ENCODE measurements at places on chromosomes 13 and 19.
A peak's percentile ranks its signal among the peaks of the same experiment; 100 is the strongest.

- DNase-seq: no peak
Observed at GRCh38 chr13:42623916-42624315, 50.0 kb downstream of the TNFSF11 start.

- no peak for DNase-seq
Observed at GRCh38 chr13:79626924-79627323, 146.0 kb downstream of the NDFIP2 start.

DNA sequence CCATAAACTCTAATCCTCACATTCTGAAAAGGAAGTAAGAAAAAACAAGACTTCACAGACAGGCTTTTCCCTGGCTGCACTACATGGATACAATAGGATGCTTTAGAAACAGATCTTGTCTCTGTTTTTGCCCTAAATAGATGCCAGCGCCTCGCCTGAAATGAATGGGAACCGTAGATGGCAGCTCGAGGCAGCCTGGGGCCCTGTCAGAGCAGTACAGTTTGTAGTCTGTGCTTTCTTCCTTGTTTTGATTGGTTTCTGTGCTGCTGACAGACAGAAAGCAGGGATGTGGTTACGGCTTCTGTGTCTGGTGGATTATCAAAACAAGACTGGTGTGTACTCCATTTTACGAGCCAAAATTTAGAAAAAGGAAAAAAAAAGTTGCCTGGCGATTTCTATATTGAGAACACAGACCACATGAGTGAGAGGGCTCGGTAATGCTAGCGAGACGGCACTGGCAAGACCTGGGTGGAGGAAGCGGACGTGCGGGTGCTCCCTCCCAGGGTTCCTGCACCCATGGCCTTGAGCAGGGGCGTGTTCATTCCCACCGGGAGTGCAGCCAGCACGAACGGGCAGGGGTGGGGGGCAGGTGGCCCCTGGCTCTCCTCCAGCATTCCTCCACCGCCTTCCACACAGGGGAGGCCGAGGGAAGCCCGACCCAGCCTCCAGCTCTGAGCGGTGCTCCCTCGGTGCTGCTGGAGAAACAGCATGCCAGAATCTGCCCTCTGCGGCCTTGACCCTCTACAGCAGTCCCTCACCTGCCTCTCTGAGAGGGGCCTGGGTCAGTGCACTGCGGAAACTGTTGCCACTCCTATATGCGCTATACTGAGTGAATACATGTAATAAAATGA lies 37.6 kb upstream of the C1QTNF9 start:
- DNase-seq: peak; percentile 81

- DNase-seq: no peak
Observed at GRCh38 chr19:56917998-56918397, 77.5 kb upstream of the PEG3 start.

GRCh38 chr13:68846663-68847062 lies 1261.0 kb upstream of the ATXN8OS start:
- DNase-seq: no peak

GRCh38 chr13:36148446-36148845 lies 17.3 kb upstream of the DCLK1 start:
- DNase-seq: no peak

- no peak for DNase-seq
Observed at GRCh38 chr19:46608581-46609345, 7.6 kb downstream of the CALM3 start.

- no peak for DNase-seq
Observed at GRCh38 chr19:40507892-40508291, 41.1 kb downstream of the SPTBN4 start.

DNA sequence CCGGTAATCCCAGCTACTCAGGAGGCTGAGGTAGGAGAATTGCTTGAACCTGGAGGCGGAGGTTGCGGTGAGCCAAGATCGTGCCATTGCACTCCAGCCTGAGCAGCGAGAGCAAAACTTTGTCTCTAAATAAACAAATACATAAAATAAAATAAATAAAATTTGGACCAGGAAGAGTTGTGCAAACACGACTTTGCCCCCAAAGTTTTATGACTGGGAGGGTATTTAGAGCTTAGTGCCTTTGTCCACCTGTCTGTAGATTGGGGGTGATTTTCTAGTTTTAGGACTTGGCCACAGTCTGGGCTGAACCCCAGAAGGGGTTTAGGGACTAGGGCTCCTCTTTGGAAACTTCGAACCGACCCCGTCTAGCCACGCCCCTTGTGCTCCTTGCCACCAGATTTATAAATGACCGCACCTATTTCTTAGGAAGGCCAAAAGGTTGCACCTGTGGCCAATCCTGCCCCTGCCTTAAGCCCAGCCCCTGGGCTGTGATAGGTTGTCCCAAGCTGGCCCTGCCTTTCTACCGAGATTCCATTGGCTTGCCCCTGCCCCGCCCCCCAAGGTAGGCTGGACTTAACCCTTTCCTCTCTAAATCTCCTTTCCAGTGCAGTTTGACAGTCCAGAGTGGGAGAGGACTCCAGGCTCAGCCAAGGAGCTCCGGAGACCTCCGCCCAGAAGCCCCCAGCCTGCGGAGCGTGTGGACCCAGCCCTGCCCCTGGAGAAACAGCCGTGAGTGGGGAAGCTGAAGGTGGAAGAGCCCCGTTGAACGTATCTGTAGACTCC lies 5.3 kb downstream of the SHD start:
- DNase-seq: no peak

GRCh38 chr19:13012690-13013608 lies 17.7 kb downstream of the NFIX start:
- DNase-seq: peak; percentile 33

DNA sequence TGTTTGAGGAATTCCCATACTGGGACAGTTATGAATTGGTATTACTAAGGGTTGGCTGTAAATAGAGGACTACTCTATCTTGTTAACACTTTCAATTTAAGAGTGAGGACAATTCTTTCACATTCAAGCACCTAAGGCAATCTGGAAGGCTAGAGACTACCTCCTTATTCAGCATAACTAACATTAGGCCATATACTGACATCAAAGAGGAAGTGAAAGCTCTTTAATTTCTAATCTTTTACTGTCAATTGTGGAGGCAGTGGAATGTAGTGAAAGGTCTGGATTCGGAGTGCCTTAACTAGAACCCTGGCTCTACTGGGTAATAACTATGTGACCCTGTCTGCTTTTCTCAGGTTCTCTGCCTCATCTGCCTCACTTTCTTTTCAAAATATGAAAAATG lies 134.0 kb downstream of the UFM1 start:
- no peak for DNase-seq

GRCh38 chr19:18396471-18397241 lies 766 bp downstream of the LRRC25 start:
- no peak for DNase-seq

- no peak for DNase-seq
Observed at GRCh38 chr19:45142726-45143110, 18.1 kb downstream of the NKPD1 start.

DNA sequence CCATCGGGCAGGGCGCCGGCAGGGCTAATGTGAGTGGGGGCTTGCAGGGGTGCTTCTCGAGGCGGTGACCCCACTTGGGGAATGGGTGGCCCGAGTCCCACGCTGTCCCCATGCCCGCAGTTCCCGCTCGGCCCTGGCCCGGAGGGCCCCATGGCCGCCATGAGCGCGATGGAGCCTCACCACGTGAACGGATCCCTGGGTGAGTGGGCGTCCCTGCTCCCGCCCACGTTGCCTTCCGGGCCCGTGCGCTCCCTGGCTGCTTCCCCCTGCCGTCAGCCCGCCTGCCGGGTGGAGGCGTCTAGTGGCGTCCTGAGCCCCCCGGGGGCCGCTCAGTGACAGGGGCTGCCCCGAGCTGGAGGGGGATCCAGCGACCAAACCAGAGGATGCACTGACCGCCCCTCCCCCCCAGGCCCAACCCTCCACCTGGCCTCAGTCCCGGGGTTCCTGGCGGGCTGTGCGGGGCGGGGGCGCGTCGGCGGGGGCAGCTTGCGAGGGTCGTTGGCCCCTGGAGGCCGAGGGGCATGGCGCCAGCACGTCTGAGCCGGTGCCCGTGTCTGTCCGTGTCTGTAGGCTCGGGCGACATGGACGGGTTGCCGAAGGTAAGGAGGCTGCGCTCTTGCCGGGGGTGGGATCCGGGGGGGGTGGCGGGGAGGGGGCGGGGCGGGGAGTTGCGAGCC lies 4.8 kb downstream of the ISYNA1 start:
- DNase-seq: no peak

- DNase-seq: no peak
Observed at GRCh38 chr13:113179374-113180230, 21.2 kb downstream of the PROZ start.

GRCh38 chr19:19552798-19553197 lies 14.7 kb downstream of the CILP2 start:
- DNase-seq: no peak
